Tongue (tissue), 3 donors: ENCODE measurements at places on chromosomes 5 and 9. TPM values are rescaled to one million over a fixed set of nuclear protein-coding genes. Genes with fewer than 3 reads are reported as not detected.
A peak's percentile ranks its signal among the peaks of the same experiment; 100 is the strongest.

- DNase-seq, result no peak
These were observed 17.9 kb upstream of the RPS23 start for GRCh38 chr5:82295959-82296531.

DNA sequence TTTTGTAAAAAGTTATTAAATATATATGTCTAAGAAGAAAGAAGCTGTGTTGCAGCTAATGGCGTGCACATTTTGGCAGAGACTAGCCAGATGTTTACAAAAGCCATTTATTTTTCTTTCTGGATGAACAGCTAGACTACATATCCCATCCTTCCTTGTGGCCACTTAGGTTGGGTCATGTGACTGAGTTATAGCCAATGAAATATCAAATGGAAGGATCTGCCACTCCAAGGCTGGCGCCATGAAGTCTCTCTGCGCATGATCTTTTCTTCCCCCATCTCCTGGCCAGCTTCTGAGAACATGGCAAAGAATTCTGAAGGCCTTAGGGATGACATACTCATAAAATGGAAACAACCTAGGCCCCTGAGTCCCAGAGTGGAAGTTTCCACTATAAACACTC lies 244.2 kb upstream of the DAB2 start:
- no peak for DNase-seq

DNA sequence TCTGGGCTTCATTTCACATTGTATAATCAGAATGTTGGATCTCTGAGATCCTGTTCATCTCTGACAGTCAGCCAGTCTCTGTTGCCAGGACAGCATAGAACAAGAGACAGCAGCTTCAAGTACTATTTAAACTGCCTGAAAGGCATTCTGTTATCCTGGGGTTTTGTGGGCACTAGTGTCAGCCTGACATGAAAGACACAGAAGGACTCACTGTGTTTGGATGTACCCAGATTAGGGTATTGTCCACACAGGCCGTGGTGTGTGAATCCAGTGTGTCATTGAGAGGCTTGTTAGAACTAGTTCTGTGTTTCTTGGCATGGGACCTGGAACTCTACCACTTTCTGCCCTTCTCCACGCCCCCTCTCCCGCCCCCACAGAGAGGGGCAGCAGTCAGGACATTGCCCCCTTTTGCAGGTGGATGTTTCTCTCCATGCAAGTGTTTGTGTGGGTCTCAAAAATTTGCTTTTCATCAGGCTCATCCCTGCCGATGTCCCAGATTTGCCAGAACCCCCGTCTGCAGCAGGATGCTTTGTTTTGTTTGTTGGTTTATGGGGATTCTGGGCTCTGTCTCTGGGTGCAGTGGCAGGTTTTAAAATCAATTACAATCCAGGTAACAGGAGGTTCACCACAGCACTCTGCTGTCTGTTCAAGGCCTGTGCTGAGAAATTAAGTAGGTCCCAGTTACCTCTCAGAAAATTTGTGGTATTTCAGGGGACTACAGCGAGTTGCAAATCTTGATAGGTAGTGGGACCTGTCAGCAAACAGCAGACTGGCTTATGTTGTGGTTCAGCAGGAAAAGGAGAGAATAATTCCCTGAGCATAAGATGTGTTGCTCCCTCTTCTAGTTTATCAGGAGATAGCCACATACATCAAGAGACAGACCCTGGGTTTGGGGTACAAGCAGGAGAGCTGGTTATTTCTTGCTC lies 144.6 kb downstream of the DOCK2 start:
- DNase-seq, result no peak

DNA sequence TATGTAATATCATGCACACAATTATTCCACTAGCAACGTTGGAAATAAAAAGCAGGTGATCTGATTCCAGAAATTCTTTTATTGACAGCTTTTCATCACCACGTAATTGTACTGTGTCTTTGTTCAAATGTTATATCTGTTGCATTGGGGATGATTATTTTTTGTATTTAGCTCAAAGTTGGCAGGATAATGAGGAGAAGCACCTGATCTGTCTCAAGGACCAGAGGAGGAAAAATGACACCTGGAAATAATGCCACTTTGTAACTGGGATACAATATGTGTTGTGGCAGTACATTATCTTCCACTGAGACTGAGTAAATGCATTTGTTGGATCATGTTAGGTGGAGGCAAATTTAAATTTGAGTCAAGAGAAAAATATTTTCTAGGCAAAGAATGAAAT lies 1298.8 kb upstream of the CDH6 start:
- no peak for DNase-seq

- DNase-seq, result peak; percentile 38
These were observed 431.3 kb upstream of the ITGA1 start for GRCh38 chr5:52356311-52356918.

Gene GABRG2
- total RNA-seq, result not detected

Gene GNPDA1
- 38.8 TPM for total RNA-seq
